ENCODE measurements at places on chromosomes 4 and X.

- DNase-seq, result no peak
Measured at GRCh38 chr4:109649872-109650271, 53.4 kb downstream of the CASP6 start.

- no peak for DNase-seq
Measured at GRCh38 chrX:103442536-103442901, 66.2 kb downstream of the BEX3 start.

GRCh38 chr4:142336251-142336934, 509.7 kb downstream of the INPP4B start:
- no peak for DNase-seq

GRCh38 chr4:54254915-54255246, 25.8 kb downstream of the PDGFRA start:
- DNase-seq, result no peak

- no peak for DNase-seq
Measured at GRCh38 chrX:2351999-2352995, 148.5 kb downstream of the DHRSX start.
